Nucleus accumbens (tissue), 56 donors: ENCODE measurements at places on chromosomes 3 and 15.

- no peak for DNase-seq
These were observed 46.6 kb upstream of the MRPL3 start for GRCh38 chr3:131549340-131549739.

GRCh38 chr3:29683018-29683993, 402.4 kb downstream of the RBMS3 start:
- DNase-seq = no peak

DNA sequence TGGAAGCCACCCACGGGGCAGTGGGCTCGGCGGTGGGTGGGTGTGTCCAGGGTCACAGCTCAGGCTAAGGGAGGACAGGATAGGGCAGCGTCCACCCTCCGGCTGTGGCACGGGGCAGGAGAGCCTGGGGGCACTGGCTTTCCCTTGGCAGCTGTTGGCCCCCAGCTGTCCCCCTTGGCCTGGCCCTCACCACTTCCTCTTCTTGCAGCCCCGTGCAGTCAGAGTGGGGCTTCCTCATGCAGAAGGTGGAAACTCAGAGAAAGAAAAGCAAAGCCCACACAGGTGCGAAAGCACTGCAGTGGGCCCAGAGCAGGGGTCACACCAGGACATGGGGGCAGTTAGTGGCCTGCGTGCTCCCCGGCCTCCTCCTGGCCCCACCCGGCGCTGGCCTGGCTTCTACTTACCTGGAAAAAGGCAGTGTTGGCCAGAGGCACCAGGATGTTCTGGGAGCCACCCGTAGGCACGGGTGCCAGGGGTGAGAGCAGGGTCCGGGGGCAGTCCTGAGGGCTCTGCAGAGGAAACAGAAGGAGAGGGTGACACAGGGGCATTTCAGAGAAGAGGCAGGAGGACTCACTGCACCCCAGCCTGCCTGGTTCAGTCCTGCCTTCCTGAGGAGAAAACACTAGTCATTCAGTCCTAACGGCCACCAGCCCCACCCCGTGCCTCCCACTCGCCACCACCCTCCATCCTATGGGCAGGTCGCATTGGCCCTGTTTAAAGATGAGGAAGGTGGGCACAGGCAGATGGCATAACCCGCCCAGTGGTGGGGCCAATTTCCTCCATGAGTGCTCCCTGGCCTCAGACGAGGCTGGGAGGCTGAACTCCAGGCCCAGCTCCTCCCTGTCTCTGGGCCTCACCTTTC, 28.3 kb downstream of the PLXND1 start:
- DNase-seq = no peak

DNA sequence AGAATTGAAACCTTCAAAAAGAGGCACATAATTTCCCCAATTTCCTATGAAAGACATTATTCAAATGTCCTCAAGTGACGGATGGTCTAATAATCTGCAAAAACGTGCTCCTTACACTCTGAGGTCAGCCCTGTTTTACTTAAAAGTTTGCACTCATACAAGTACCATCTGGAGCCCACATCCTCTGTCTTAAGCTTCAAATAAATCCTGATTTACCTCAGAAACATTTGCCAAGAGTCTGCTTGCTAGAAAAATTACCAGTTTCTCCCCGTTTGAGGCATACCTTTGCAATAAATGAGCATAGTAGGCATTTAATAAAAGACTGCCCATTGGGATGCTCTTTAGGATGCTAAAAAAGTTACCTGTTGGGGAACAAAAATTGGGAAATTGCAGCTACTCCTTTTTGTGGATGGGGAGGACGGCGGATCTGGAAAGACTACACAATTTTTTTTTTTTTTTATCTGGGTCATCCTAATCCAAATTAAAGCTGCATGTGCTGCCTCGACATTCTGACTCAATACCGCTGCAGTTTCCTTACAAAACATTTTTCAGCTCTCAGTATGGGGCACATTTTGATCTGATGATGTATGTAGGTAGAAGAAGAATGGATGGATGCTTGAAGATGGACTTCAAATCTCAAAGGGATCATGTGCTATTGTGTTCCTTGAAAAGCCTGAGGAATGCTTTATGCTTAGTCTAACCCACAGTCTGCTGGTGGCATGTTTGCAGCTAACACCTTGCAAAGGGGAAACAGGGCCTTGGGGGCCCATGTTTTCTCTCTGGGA, 233.7 kb upstream of the ADAMTS9 start:
- DNase-seq = no peak

DNA sequence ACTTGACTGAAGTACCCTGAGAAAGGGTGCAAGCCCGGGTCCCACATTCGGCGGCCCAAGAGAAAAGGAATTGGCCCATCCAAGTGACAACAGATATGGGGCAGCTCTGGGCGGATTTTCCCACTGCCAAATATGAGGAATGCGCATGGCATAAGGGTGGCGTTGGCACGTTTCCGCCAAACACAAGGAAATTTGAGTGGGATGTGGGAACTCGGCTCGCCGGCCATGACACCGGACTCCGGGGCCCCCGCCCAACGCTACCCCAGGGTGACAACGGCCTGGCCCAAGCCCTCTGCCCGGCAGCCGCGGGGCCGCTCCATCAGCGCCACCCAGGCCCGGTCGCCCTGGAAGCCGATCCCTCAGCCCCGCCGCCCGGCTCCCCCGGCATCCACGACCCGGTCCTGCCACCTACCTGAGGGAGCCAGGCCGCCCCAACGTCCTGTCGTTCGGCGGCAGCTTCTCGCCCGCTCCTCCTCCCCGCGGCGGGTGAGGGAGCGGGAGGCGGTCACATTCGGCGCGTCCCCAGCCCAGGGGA, 449 bp downstream of the RAF1 start:
- peak; percentile 40 for DNase-seq

GRCh38 chr3:139430493-139430892, 41.0 kb upstream of the COPB2 start:
- DNase-seq = no peak
